ENCODE measurements at places on chromosomes 16 and 17.

DNA sequence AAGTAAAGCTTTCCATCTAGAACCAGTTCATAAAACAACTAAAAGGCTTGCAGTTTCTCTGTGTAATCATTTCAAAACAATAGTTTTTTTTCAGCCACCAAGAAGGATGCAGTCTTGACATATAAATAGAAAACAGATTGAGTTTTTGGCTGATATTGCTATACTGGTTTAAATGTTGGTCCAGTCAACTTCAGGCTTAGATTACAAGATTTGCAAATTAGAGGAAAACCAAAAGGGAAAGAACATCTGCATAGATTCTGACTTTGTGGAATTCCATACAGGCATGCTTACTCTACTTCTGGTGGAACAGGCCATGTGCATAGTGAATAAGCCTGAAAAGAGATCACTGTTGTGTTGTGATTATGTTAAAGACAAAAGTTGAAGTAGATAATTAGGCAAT is 150.3 kb downstream of the BCAS3 start:
- peak; percentile 13 for DNase-seq

- peak; percentile 37 for DNase-seq
These were observed 9.4 kb downstream of the KIAA0513 start for GRCh38 chr16:85037050-85037410.

- peak; percentile 47 for DNase-seq
These were observed 17.6 kb downstream of the HIGD1B start for GRCh38 chr17:44865231-44865660.

DNA sequence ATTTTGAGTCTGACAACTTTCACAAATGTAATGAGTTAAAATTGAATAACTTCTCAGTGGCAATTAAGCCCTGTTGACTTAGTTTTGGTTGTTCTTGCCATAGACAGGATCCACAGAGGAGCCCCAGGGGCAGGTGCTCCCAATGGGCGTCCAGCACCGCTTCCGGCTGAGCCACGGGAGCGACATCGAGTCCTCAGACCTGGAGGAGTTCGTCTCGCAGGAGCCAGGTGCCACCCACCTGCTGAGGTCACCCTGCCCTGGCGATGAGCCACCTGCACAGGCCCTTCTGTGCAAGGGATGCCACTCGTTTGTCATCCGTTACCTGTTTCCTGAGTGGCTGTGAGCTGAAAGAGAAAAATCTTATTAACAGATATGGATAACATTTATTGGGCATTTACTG is 10.7 kb downstream of the CCDC40 start:
- DNase-seq, result no peak

- no peak for DNase-seq
These were observed 17.9 kb downstream of the ATP6V0D1 start for GRCh38 chr16:67463059-67463458.

- no peak for DNase-seq
These were observed 58.3 kb downstream of the B9D1 start for GRCh38 chr17:19304209-19304608.

- no peak for DNase-seq
These were observed 29.1 kb downstream of the AKAP1 start for GRCh38 chr17:57114085-57114673.

GRCh38 chr16:82631701-82632685 is 5.2 kb downstream of the CDH13 start:
- no peak for DNase-seq

DNA sequence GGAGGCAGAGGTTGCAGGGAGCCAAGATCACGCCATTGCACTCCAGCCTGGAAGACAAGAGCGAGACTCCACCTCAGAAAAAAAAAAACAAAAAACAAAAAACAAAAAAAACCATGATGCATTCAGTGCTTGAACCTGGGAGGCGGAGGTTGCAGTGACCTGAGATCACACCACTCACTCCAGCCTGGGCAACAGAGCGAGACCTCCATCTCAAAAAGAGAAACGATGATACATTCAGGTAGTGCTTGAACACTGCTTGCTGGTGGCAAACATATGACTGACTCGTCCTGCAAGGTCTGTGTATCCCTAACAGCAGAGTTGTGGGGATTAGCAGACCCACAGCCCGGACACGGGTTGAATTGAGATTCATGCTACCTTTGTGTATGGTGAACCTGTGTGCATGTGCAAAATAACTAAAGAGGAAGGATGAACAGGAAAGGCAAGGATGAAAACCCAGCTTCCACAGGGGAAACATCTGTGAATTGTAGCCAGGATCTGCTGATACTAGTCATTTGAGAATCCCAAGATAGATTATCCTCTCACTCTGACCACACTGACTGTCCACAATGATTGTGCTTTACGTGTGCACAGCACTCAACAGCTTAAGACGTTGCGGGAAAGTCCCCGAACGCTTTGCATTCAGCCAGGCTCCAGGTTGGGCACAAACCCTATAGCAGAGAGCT is 52.4 kb upstream of the MRPS23 start:
- DNase-seq, result no peak

- peak; percentile 45 for DNase-seq
These were observed 14.9 kb downstream of the ADGRG1 start for GRCh38 chr16:57643147-57643874.

DNA sequence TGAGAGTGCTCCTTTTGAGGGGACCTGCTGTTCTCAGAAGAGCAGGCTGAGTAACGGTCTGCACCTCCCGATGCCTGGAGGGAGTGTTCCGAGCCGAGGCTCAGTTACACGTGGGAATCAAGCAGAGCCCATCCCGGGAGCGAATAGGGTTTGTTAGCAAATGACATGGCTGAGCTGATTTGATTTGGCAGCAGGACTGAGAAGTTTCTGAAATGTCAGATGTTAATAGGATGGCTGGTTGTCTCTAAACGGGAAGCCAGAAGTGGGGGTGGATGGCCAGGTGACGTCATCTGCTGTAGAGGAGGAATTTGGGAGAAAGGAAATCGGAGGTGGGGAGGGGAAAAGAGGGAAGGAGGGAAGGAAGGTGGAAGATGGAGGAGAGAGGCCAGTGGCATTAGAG is 128.0 kb downstream of the RAP1GAP2 start:
- DNase-seq, result no peak

GRCh38 chr16:15055141-15056053 is 477 bp downstream of the NTAN1 start:
- no peak for DNase-seq

GRCh38 chr17:34858591-34859565 is 102.4 kb downstream of the CCT6B start:
- no peak for DNase-seq

GRCh38 chr17:49488612-49489011 is 6.5 kb upstream of the NGFR start:
- no peak for DNase-seq

DNA sequence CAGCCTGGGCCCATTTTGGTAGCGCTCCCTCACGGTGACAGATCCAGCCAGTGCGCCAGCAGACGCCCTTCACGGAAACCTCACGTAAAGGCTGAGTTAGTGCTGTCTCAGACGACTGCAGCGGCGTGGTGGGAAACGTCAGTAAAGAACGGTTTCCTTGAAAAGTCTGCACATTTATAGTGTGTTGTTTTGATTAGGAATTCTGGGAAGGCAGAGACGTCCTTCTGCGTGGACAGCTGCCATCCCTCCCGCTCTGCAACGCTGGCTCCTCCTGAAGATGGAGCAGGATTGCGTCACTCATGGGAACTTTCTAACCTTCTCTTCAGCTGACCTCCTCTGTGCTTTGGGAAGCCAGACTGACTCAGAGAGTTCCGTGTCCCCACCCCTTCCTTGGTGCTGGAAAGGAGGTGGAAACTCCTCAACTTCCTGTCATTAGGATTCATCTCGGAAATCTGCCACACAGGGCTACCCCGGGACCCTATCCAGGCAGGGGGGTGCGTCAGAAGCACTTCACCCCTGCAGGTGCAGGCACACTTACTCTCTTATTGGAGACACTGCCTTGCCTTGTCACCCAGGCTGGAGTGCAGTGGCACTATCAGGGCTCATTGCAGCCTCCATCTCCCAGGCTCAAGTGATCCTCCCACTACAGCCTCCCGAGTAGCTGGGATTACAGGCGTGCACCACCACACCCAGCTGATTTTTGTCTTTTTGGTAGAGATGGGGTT is 24.3 kb upstream of the CRISPLD2 start:
- DNase-seq, result peak; percentile 93

GRCh38 chr16:4160658-4161430 is 44.6 kb upstream of the ADCY9 start:
- no peak for DNase-seq

- no peak for DNase-seq
These were observed 83.5 kb downstream of the ADCY9 start for GRCh38 chr16:4032768-4033167.

DNA sequence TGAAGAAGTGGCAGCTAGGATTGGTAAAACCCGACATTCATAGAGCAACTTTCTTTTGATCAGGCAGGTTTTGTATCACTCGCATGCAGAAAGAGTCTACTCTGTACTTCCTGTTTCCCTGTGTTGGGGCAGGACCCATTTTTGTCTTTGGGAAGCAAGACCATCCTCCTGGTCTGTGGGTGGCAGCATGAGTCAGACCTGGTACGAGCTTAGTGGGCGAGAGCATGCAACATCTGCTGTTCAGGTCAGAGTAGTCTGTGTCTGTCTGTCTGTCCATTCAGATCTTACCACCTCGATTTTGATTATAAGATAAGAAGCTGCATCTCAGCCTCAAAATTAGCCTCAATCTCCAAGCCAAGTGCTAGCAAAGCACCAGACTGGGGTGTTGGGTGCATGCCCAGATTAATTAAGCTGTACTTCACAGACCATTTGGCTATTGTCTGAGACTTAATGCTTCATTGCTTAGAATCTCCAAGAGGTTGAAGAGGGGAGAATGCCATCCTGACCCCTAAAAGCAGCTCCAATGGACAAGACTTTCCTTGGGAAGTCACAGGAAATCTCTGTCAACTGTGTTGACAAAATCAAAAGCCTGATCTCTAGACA is 110.9 kb downstream of the XYLT1 start:
- peak; percentile 31 for DNase-seq

GRCh38 chr16:15954814-15955151 is 5.4 kb downstream of the ABCC1 start:
- DNase-seq, result no peak

DNA sequence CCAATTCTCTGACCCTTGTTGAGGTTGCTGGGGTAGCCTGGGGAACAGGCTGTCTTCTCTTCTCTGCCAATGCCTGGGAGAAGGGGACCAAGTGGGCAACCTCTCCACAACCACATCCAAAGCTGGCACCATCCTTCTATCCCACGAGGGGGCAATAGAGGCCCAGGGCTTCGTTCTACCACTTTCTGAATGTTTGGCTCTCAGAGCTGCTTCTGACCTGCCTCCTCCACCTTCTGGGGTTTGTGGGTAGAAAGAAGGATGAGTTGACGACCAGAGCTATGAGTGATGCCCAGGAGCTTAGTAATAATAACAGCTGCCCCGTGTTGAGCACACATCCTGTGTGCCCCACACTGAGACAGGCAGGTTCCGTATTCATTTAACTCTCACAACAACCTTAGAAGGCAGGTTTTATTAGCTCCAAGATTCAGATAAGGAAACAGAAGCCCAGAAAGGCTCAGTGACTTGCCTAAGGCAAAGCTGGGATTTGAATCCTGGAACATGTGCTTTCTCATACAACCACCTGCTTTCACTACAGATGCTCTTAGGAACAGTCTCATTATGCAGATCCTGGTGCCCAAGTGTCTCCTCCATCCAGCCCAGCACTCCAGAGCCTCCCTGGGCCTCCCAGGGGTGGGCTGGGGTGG is 11.1 kb downstream of the TSPOAP1 start:
- DNase-seq, result peak; percentile 29

DNA sequence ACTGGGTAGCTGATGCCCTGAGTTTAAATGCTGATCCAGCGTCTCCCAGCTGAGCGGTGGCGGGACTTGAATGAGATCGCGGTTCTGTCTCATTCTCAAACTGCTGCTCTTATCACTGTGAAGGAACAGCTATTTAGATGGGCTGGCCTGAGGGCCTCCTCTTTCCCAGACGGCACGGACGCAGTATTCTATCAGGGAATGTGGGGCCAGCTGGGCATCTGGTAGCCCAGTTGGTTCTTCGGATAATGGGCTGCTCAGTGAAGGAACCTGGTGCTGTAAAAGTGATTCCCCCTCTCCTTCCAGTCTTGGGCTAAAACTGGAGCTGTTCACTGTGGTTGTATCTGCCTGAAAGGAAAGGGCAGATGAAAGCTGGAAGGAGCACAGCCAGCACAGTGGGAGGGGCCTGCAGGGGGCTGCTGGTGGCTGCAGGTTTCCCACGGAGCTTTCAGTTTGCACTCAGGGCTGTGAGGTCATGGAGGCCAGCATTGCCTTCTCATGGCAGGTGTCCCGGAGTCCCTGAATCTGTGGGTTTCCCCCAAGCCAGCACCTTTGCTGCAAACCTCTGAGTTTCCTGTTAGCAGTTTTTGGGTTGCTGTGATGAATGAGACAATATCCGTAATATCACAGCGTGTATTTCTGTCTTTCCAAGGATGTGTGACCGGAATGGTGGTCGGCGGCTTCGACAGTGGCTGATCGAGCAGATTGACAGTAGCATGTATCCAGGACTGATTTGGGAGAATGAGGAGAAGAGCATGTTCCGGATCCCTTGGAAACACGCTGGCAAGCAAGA is 3.6 kb downstream of the IRF8 start:
- DNase-seq, result no peak

DNA sequence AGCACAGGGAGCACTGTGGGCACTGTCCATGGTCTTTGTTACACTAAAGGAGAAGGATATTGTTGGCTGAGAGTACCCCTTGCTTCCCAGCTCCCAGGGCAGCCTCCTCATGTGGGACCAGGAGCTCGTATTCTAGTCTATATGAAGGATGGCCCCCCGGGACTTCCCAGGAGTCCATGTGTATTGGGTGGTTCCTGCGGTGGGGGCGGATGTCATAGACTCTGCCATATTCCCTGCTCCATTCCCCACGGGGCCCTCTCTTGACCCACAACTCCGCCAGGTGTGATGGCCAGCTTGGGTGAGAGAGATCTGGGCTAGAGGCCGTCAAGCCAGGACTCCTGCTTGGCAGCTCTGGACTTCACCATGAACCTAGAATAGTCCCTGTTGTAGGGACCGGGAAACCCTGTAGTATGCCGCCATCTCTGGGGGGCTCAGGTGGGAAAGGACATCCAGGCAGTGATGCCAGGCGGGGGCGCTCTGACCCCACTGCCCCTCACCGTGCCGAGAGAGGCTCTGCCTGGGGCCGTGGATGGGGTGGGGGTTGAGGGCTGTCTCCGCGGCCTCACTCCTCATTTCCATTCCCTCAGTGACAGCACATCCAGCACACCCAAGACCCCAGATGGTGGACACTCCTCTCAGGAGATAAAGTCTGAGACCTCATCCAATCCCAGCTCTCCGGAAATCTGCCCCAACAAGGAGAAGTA is 37.8 kb downstream of the OR1D5 start:
- DNase-seq, result no peak

GRCh38 chr16:27520982-27521673 is 28.6 kb downstream of the GTF3C1 start:
- no peak for DNase-seq
